CD4-positive, alpha-beta T cell treated with Interleukin-1 beta for 1 hour (primary cell): ENCODE measurements at places on chromosomes 1 and 21.

- DNase-seq, result no peak
Observed at GRCh38 chr1:33120436-33121231, 39.7 kb downstream of the AZIN2 start.

- DNase-seq, result no peak
Observed at GRCh38 chr1:213269829-213270228, 218.8 kb downstream of the RPS6KC1 start.

DNA sequence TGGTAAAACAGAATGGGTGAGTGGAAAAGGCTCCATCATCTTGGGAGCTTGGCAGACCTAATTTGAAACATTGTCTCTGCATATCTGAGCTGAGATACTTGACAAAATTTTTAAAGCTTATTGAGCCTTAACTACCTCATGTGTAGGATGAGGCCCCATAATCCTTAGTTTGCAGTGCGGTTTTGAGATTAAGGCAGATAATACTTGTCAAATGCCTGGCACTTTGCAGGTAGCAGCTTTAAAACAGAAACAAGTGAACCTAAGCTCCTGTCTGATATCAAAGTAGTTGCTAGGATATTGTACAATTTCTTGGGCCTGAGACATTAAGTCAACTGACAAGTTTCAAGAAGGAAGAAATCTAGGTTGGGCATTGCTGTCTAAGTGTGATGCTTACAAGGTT lies 65.3 kb downstream of the TBX19 start:
- DNase-seq, result no peak

GRCh38 chr1:183600634-183601033 lies 10.4 kb upstream of the NCF2 start:
- no peak for DNase-seq

DNA sequence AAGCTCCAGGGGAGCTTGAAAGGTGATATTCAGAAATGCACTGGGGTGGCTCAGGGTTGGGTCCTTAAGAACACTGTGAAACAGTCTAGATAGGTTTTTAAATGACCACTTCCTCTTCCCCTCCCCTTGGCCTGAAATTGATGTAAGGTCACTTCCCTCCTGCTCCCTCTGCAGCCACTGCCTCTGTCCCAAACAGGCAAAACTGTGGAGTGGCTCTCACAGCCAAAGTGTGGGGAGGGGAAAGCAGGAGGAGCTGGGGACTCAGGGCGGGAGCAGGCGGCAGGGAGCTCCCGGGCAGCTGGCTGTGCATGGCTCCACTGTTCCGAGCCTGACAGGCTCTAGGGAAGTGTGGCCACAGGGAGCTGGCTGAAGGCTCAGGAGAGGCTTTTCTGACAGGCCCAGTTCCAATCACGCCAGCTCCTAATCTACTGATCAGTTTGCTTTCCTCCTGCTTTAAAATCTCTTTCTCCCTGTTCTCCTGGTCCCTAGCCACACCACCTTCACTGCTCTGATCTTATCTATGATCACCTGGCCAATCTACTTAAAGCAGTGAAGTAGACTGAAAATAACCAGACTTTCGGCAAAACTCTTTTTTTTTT lies 5.1 kb upstream of the CSRP1 start:
- DNase-seq, result no peak

GRCh38 chr1:116966791-116967190 lies 34.8 kb upstream of the CD101 start:
- no peak for DNase-seq

GRCh38 chr1:160207771-160208556 lies 2.8 kb downstream of the PEA15 start:
- DNase-seq, result no peak

DNA sequence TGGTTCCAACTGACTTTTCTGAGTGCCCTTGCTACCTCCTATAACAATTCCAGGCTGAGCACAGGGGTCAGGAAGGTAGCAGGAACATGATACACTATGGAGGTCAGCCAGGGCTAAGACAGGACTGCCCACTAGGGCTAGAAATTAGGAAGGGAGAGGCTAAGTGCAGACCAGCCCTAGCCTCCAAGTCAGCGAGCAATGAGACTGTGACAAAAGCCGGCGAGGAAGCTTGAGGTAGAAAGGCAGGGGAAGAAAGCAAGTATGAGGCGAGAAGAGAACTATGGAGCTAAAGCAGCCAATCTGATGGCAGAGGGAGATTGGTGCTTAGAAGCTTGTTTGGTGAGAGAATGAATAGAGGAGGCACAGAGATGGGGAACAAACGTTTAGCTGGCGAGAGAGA lies 4.7 kb downstream of the UROD start:
- DNase-seq, result no peak

DNA sequence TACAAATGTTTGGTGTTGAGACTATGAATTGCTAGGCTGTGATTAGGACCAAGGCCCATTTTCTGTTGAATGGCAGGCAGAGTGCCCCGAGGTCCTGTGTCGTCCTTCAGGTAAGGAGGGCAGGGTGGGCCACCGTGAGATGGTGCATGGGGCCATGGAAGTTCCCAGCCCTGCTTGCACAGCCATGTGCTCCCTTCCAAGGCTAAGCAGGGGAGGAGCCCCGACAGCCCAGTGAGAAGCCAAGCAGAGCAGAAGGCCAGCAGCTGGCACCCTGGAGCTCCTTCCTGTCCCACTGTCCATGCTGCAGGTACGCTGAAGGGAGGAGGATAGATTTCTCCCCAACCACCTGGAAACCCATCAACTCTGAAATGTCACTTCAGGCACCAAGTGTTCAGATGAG lies 8.2 kb upstream of the NUAK2 start:
- DNase-seq, result no peak

GRCh38 chr1:155043301-155043702 lies 7.8 kb upstream of the ADAM15 start:
- no peak for DNase-seq

DNA sequence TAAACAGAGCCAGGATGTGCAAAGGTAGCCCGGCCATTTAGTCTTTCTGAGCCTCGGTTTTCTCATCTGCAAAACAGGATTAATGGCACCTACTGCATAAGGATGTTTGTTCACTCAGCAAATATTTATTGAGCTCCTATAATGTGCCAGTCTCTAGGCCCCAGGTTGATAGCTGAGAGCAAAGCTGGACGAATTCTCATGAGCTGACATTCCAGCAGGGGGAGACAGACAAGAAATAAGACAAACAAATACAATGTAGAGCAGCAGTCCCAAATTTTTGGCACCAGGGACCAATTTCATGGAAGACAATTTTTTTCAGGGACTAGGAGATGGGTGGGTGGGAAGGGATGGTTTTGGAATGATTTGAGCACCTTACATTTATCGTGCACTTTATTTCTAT lies 74.3 kb upstream of the PAX7 start:
- no peak for DNase-seq

DNA sequence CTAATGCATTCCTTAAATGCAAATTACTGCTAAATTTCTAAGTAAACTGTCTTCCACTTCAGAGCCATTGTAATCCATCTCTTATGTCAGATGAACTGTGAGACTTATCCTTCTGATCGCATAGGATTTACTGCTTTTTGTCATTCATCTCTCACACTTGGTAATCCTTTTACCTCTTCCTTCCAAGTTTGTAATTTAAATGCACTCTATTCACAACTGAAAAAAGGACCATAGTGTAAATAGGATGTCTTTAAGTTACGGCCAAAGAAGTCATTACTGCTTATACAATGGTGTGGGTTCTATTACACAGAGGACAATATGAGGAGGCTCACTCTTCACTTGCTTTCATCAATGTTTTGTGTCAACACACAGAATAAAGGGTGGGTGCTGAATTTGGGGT lies 393.3 kb downstream of the PTBP2 start:
- DNase-seq, result no peak

GRCh38 chr1:91020967-91021685 lies 709 bp downstream of the ZNF644 start:
- DNase-seq, result peak; percentile 83

DNA sequence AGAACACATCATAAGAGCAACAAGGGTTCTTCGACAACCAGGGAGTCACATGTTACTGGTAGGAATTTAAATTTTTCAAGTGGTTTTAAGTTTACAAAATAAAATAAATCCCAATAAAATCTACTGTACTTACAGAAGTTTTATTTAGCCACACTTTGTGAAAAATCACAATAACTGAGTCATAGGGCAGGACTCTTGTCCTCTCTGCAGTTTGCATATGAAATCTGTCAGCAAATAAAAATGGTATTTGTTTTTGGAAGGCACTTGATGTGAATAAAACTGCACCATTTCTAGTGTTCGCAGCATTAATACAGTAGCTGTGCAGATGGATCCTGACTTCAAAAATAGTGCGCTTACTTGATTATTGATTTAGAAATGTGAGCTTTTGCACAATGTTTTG lies 150.4 kb downstream of the LBR start:
- no peak for DNase-seq

DNA sequence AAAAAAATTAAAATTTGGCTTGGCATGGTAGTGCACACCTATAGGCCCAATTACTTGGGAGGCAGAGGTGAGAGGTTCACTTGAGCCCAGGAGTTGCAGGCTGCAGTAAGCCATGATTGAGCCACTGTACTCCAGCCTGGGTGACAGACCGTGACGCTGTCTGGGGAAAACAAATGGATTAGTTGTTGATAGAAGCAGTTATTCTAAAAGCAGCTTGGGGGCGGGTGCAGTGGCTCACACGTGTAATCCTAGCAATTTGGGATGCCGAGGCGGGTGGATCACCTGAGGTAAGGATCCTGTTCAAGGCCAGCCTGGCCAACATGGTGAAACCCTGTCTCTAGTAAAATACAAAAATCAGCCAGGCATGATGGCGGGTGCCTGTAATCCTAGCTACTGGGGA lies 40.3 kb downstream of the KIF1B start:
- DNase-seq, result no peak

DNA sequence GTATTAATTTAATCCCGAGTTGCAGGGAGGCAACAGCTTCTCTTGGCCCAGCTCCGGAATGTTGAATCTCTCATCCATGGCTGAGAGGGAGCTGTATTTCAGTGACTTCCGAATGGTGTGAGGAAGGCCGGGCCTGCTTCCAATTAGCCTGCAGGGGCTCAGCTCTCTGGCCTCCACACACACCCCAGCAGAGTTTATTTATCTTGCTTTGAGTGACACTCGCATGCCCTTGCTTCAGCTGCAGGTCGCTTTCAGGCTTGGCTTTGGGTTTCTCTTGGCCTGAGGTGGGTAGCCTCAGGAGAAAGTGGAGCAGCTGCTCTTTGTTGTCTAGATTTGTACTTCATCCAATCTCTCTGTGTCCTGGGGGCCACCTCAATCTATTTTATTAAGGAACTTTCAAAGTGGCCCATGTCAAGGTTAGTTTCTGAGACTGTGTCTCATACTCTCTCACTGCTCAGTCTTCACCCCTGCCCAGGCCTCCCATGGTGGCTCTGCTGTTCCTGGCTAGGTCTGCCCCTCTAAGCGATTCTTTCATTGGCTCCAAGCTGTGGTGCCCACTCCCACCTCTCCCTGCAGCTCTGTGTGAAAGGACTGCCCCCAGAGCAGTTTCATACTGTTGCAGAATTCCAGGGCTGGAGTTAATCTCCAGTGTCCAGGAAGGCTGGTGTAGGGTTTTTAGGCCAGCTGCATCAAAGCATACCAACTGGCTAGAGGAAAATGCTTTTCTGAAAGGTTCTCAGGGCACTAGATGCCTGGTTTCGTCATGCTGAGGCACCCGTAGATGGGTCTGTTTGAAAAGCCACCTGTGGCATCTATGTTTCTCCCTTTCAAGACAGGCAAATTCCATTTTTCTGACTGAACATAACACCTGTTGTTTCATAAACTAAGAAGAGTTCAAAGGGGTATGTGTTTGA lies 153.5 kb downstream of the PLXNA2 start:
- no peak for DNase-seq

DNA sequence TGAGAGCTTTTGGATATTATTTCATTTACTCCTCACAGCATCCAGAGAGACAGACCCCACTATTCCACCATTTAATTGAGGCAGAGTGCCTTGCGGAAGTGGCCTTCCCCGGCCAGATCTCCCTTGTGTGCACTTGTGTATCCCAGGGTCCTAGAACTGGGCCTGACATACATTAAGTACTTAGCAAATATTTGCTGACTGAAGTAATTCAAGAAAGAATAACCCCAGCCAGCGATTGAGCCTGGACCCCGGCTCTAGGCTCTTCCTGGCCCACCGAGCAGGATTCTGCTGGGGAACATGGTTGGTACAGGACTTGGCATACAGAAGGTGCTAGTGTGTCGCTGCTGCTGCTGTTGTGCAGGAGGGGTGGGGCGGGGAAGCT lies 8.4 kb downstream of the DMRTA2 start:
- no peak for DNase-seq

- peak; percentile 58 for DNase-seq
Observed at GRCh38 chr21:39003982-39004633, 179.1 kb downstream of the PSMG1 start.

GRCh38 chr1:200267458-200267857 lies 142.4 kb downstream of the ZNF281 start:
- no peak for DNase-seq

DNA sequence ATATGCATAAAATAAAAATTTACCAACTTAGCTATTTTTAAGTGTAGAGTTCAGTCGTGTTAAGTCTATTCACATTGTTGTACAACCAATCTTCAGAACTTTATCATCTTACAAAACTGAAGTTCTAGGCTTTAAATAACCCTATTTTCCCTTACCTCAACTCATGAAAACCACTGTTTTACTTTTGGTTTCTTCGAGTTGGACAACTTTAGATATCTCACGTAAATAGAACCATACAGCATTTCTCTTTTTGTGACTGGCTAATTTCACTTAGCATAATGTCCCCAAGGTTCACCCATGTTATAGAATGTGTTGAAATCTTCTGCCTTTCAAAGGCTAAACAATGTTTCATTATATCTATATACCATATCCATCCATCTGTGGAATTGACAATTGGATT lies 819.0 kb upstream of the ADGRL4 start:
- no peak for DNase-seq

- DNase-seq, result no peak
Observed at GRCh38 chr1:47675047-47675675, 237.3 kb downstream of the FOXD2 start.
